AG04449 (cell line): ENCODE measurements at places on chromosomes 3 and 15.

- no peak for DNase-seq
These were observed 35.8 kb downstream of the PEAK1 start for GRCh38 chr15:77384086-77384485.

- DNase-seq: no peak
These were observed 22.0 kb downstream of the KIF9 start for GRCh38 chr3:47260605-47261004.

DNA sequence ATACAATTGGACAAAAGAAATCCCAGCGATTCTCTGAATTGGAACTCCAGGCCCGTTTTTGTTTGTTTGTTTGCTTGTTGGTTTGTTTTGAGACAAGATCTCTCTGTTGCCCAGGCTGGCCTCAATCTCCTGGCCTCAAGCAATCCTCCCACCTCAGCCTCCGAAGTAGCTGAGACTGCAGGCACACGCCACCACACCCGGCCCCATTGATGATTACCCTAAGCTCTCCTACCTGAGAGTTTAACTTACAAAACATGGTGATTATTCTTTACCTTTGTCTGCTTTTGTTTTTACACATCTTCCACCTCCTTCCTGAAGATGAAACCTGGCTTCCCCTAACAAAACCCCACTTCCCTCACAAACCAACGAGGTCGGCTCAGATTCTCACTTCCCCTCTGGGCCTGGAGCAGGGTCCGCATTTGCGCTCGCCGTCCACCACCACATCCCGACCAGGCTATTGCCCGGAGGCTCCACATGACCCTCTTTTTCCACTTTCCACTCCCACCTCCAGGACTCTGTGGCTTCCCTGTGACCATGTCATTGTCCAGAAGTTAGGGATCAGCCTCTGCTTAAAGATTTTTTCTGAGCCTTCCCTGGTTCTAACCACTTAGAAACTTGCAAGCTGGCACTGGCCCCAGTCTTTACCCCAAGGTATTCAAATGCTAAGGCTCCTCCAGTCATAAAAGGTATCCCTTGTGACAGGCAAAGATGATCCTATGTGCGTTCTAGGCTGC lies 14.8 kb downstream of the KLHL6 start:
- no peak for DNase-seq

GRCh38 chr3:52213005-52213404 lies 12.4 kb downstream of the TLR9 start:
- DNase-seq: no peak

DNA sequence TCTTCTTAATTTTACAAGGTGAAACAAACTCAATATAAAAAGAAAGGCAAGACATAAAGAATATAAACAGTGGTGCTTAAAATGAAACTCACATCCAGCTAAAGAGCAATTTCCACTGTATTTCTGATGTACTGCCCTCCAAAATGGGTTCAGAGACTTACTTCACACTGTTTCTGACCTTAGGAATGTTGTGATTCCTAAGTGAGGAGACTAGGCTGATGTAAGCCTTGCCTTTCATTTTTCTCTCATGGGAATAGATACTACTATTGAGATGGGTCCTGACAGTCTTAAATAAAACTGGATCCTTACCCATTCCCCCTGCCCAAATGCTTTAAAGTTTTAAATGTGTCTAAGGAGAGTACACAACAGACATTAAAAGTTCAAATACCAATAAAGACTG lies 86.9 kb downstream of the CBLB start:
- peak; percentile 7 for DNase-seq
